T47D (cell line): ENCODE measurements at places on chromosomes 2 and 18.
A peak's percentile ranks its signal among the peaks of the same experiment; 100 is the strongest.

- DNase-seq, result no peak
These were observed 57.6 kb downstream of the SFXN5 start for GRCh38 chr2:73013936-73014335.

DNA sequence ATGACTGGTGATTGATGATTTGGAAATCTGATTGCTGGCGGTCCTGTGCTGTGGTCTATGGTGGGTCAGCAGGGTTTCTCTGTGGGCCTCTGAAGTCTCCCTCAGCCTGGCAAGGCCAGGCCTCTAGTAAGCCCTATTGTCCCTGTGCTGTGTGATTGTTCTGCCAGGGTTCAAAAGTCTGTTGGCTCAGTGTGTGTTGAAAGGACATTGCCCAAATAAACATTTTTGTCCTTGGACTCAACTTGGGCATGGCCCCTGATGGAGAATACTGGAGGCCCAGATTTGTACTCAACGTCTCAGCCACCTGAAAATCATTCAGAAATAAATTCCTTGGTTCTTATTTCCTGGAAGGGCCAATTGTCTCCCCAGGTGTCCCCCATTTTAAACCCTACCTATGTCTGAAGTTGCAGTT, 74.4 kb downstream of the MAP4K4 start:
- no peak for DNase-seq

DNA sequence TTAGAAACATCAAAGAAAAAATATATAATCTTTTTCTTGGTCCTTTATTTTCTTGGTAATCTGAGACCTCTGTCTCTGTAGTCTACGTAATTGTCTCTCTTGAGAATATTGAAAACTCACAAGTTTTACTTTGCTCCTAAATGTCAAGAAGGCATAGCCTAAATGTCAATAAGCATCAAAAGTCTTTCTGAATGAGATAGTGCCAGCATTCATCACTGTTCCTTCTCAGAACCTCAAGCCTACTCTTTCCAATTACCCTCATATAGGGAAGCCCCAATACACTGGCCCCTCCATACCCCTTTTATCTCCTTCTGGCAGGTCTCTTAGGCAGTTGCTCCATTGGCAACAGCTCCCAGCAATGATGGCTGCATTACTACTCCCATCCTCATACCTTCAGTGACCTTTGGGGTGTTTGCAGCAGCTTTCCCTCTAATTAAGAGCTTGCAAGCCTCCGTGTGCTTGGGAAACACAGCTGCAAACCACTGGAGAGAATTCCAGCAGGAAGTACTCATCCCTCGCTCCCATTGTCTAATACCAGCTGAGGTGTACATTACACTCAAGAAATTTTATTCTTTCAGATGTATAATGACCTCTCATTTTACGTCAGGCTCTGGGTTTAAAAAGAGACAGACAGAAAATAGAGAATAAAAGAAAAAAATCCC, 95.8 kb downstream of the KYNU start:
- DNase-seq, result no peak

DNA sequence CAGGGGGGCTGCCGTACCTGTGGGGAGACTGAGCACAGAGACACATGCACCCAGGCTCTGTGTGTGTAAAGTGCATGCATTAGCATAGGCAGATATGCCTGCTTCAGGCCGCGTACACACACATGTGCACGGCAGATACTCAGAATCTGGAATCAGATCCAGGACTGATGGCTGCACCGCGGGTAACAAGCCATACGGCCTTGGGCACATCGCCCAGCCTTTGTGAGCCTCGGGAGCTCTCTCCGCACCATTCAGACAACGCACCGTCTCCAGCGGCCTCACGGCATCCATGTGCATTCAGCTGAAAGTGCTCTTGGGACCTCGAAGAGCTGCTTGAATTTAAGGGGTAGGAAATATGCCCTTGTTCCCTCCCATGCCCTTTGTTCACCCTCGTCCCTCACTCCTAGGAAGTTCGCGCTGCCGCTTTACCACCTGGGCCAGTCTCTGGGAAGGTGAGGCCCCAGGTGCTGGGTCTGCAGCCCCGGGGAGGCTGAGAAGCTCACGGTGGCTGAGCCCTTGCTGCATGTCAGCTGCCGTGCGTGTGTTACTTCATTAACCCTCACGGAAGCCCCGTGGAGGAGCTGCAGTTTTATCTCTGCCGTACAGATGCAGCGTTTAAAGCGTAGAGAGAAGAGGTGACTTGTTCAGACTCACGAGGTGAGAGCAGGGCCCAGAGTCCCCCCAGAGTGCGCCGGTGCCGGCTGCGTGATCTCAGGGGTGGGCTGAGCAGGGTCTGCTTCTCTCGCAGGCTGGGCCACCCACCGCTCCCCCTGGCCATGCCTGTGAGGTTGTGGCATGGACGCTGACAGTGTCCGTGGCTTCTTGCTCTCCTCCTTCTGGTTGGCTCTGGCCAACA, 377.7 kb upstream of the MYT1L start:
- no peak for DNase-seq

DNA sequence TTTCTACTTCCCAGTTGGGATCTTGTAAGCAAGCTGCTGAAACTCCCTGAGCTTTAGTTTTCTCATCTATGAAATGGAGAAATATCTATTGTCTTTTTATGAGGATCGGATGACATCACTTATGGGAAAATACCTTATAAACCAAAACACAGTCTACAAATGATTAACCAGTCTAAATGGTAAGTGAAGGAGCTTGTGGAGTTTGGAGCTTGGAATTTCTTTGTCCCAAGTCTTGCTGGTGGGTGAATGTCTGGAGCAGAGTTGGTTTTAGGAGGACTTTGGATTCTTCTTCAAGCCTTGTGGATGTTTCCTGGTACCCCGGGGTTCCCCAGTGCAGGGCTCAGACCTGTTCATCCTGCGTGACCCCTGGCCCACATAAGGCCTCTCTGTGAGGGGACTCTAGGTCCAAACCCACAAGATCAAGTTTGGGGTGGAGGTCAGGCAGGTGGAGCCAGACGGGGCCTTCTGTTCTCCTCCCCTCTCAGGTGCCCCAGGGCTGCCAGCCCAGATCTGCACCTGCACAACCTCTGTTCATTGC, 43.2 kb downstream of the FOSL2 start:
- DNase-seq, result no peak

- no peak for DNase-seq
These were observed 97.8 kb upstream of the GLI2 start for GRCh38 chr2:120637847-120638246.

GRCh38 chr2:132583666-132584360, 86.2 kb downstream of the LYPD1 start:
- no peak for DNase-seq

DNA sequence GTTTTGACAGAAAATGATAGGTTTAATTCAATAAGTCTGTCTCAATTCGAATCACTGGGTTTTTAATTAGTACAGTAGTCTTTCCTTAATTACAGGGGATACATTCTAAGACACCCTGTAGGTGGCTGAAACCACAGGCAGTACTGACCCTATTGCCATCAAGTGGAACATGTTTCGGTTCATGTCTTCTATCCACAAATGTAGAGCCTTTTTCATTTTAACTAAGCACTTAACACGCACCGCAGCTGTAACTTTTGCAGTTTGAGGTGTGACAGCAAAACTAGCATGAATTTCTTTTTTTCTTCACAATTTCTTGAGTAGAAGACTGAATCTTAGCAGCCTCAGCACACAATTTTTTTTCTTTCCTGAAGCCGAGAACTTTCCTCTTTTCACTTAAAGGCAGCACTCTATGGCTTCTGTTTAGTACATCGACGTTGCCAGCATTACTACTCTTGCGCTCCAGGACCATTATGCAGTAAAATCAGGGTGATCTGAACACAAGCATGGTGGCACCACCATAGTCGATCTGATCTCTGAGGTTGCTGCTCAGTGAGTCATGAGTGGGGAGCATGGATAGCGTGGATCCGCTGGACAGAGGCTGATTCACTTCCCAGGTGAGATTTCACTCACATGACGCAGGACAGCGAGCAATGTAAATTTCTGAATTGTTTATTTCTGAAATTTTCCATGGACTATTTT, 805.1 kb downstream of the RNF144A start:
- no peak for DNase-seq

DNA sequence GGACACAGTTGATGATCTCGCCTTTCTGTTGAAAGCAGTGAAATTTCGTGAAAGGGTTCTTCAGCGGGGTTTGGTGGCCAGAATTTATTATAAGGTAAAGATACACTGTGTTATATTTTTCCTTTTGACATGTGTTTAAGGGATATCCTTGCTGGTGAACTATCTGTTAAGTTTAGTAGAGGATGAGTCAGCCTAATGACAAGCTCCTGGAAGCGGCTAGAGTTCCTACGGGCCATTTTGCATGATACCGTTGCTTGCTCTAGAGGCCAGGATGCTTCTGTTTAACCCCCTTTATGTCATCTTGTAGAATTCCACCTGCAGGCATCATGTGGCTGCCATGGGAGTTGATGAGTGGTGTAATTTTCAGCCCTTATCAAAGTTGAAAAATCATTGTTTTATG, 124.8 kb upstream of the BCL2L11 start:
- DNase-seq, result no peak

DNA sequence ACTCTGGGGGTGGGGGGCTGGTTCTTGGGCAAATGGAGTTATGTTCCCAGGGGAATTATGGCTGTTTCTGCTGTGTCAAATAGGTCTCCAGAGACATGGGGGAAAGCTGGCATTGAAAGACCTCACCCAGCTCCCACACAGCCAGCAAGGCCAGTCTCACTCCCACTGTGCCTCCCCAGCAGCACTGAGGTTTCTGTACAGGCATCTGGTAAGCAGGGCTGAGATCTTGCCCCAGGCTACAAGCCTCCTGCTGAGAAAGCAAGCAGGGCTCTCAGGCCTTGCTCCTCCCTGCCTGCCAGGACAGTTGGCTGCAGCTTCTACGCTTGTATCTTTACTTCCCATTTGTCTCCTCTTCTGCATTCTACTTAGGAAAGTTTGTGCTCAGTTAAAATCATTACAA, 50.5 kb upstream of the FHOD3 start:
- DNase-seq, result peak; percentile 65

GRCh38 chr2:27956888-27957287, 66.4 kb downstream of the BABAM2 start:
- DNase-seq, result no peak

- no peak for DNase-seq
These were observed 493.1 kb downstream of the CPS1 start for GRCh38 chr2:211049321-211050018.

DNA sequence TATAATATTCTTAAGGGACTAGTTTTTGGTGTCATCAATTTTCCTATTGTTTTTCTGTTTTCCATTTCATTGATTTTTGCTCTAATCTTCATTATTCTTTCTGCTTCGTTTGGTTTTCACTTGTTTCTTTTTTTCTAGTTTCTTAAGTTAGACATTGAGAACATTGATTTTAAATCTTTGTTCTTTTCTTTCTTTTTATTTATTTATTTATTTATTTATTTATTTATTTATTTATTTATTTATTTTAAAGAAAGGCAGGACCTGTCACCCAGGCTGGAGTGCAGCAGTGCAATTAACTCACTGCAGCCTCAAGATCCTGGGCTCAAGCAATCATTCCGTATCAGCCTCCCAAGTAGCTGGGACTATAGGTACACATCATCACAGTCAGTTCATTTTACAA, 7.0 kb upstream of the FMNL2 start:
- no peak for DNase-seq

- no peak for DNase-seq
These were observed 70.7 kb downstream of the RBM43 start for GRCh38 chr2:151191001-151191400.

DNA sequence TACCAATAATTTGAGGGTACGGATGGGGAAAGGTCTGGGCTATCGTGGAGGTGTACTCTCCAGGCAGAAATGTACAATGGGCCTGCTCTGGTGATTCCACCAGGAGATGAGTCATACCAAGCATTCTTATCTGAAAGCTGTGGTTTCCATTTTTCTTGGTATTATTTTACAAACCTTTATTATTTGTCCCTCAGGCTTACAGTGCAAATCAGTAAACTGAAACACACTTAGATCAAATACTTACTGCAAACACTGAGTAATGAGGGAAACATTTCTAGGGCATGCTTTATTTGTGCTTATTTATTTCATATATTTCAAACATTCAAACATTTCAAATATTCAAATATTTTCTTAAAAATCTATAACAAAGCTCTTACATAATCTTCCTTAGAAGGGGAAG, 319.8 kb downstream of the RND3 start:
- DNase-seq, result no peak

- no peak for DNase-seq
These were observed 7.2 kb downstream of the SLC30A3 start for GRCh38 chr2:27255660-27256059.

DNA sequence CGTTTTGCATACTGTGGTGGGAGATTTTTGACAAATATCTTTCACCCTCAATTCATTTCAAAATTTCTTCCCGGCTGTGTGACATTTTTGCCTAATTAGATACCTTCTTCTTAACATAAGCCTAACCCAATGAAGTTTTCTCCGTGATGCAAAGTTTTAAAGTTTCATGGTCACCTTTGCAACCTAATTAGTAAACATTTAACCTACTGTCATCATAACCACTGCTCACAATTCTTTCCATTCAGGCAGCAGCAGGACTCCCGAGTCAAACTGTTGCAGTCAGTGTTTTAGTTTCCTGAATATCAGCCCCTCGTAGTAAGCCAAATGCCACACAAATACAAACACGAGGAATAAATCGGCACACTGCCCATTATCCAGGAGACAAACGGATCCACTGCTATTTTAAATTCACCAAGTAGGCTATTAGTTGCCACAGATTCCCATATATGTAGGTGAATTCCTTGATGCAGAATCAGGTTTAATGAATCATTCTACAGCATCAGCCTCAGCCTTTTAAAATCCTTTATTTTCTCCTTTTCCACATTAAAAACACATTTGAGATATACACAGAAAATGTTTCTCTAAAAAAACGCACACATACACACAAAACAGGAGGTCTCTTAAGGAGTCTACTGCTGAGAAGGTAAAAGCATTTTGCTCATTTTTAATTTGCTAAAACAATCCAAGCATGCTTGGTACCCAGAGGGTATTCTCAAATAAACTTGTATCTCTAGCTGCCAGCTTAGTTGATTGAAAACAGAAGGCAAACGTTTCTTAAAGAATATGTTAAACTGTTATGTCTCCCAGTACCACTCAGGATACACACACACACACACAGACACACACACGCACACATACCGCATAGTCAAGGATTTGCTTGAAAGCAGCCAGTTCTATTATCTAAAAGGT, 106.5 kb upstream of the KCTD1 start:
- DNase-seq, result no peak

- DNase-seq, result no peak
These were observed 25.8 kb downstream of the GPR55 start for GRCh38 chr2:230899287-230899686.

GRCh38 chr2:120385355-120386127, 39.6 kb downstream of the INHBB start:
- DNase-seq, result no peak

GRCh38 chr2:126674075-126674744, 18.3 kb downstream of the GYPC start:
- DNase-seq, result no peak

- DNase-seq, result no peak
These were observed 13.3 kb downstream of the TWIST2 start for GRCh38 chr2:238861013-238861730.
